B cell (primary cell): ENCODE measurements at places on chromosomes 7 and 10. TPM values are rescaled to one million over a fixed set of nuclear protein-coding genes. Genes with fewer than 3 reads are reported as not detected.

GRCh38 chr7:22210967-22211366 is 146.0 kb downstream of the RAPGEF5 start:
- H3K4me3 ChIP-seq: no peak overlapping the region
- H3K4me1 ChIP-seq: peaks cover 9% of the 10 kb centered on the region
- no peaks in the 10 kb centered on the region for H3K36me3 ChIP-seq
- DNase-seq: no peak
- no peak overlapping the region for H3K27ac ChIP-seq
- no peaks in the 10 kb centered on the region for H3K27me3 ChIP-seq

DNA sequence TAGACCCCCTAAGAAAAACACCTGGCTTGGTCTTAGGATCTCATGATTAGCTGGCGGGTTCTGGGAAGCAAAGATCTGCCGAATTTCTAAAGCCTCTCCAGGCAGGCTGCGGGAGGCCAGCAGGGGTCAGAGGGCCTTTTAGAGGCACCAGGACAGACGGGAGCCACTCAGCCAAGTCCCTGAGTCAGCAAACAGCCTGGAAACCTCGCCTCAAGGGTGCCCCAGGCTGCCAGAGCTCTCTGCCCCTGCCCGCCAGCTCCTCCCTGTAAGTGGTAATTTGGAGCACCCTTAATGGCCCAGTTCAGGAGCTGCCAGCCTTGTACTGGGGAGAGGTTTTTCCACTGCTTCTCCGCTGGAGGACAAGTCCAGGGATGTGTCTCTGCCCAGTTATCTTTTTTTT is 88.7 kb downstream of the HIP1 start:
- H3K4me3 ChIP-seq: no peak overlapping the region
- DNase-seq: no peak
- H3K27me3 ChIP-seq: no peaks in the 10 kb centered on the region
- no peaks in the 10 kb centered on the region for H3K36me3 ChIP-seq
- H3K27ac ChIP-seq: no peak overlapping the region
- no peaks in the 10 kb centered on the region for H3K4me1 ChIP-seq

DNA sequence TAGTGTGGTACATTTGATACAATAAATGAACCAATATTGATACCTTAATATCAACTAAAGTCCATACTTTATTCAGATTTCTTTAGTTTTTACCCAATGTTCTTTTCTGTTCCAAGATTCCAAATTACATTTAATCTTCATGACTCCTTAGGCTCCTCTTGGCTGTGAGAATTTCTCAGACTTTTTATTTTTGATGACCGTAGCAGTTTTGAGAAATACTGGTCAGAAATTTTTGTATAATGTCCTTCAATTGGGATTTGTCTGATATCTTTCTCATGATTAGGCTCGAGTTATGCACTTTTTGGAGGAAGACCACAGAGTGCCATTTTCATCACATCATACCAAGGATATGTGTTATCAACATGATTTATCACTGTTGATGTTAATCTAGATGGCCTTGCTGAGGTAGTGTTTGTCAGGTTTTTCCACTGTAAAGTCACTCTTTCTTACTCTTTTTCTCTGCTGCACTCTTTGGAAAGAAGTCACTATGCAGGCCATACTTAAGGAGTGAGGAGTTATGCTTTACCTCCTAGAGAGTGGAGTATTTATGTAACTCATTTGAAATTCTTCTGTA is 12.9 kb upstream of the ENTPD1 start:
- H3K27ac ChIP-seq: peak overlapping the region; percentile 78
- peaks cover 48% of the 10 kb centered on the region for H3K4me1 ChIP-seq
- H3K27me3 ChIP-seq: no peaks in the 10 kb centered on the region
- DNase-seq: no peak
- no peaks in the 10 kb centered on the region for H3K36me3 ChIP-seq
- H3K4me3 ChIP-seq: peak overlapping the region; percentile 63

DNA sequence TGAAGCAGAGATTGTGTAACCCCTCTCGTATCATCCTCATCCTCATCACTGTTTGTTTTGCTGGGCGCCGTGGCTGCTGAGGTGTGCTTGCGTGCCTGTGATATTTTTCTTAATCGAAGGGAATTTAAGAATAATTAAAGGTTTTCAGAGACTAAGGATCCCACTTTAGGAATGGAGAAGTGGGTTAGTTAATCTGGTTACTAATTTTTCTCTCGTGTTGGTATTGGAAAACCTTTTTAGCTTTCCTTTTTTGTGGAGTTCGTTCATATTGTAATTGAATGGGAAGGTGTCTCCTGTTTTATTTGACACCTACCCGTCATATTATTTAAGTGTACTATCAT is 1.3 kb downstream of the UBN2 start:
- H3K27me3 ChIP-seq: no peaks in the 10 kb centered on the region
- H3K27ac ChIP-seq: no peak overlapping the region
- peak overlapping the region; percentile 54 for H3K4me3 ChIP-seq
- DNase-seq: no peak

DNA sequence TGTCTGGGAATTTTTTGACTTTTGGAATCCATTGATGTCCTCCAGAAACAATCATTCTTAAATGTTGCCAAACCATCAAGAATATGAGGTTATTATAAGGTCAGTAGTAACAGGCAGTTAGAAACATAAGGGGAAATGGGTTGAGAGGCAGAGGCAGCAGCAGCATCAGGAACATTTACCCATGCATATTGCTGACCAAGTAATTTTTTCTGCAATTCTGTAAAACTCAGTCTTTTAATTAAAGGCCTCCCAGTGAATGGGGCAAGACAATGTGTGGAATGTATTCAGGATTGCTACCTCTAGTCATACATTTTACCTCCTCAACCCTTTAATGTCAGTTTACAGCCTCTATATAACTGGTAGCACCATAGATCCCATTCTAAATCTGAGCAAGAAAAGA is 66.5 kb upstream of the SKAP2 start:
- H3K4me3 ChIP-seq: no peak overlapping the region
- DNase-seq: no peak
- H3K27me3 ChIP-seq: no peaks in the 10 kb centered on the region
- no peaks in the 10 kb centered on the region for H3K4me1 ChIP-seq

GRCh38 chr10:27530477-27530876 is 26.4 kb downstream of the RAB18 start:
- no peaks in the 10 kb centered on the region for H3K27me3 ChIP-seq
- no peak for DNase-seq
- H3K4me1 ChIP-seq: no peaks in the 10 kb centered on the region
- peaks cover 12% of the 10 kb centered on the region for H3K36me3 ChIP-seq
- no peak overlapping the region for H3K27ac ChIP-seq
- H3K4me3 ChIP-seq: no peak overlapping the region

DNA sequence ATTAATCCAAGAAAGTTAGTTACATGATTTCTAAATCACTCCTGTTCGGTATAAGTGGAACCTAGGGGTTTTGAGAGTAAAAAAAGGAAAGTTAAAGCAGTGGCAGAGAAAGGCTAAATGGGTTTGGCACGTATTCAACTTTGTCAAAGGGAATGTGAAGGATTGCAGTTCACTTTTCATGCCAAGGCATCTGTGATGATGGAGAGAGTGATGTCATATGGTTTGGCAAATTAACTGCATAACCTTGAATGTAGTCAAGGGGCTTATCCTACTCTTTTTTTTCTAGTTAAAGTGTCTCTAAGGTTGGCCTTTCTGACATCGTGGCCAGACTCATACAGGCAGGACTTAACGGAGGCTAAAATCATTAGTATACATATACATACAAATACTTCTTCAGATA is 277.8 kb downstream of the EXOC4 start:
- H3K27me3 ChIP-seq: no peaks in the 10 kb centered on the region
- H3K36me3 ChIP-seq: peaks cover 4% of the 10 kb centered on the region
- no peak for DNase-seq
- no peak overlapping the region for H3K27ac ChIP-seq
- H3K4me3 ChIP-seq: no peak overlapping the region

The RBP3 gene
- not detected in 2 replicates for total RNA-seq

The PLAC9 gene
- total RNA-seq: not detected in 2 replicates

The LRMDA gene
- not detected in 2 replicates for total RNA-seq
